ENCODE measurements at places on chromosomes 11 and 22.

DNA sequence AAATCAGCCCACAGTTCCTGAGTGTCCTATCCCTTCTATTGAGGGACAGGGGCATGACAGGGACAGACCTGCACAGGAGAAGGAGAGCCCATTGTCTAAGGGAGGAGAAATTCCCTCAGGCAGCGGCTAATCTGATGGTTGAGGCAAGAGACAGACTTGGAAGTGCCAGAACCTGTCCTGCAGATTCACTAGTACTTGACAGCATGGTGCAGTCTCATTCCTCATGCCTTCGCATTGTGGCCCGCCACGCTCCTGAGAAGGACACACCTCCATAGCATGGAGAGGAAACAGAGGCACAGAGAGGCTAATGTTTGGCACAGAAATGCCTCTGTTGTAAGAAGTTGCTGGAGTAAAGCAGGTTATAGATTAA is 3.2 kb downstream of the P2RY6 start:
- no peak for DNase-seq

GRCh38 chr11:34809191-34810106 is 106.7 kb downstream of the APIP start:
- peak; percentile 36 for DNase-seq

DNA sequence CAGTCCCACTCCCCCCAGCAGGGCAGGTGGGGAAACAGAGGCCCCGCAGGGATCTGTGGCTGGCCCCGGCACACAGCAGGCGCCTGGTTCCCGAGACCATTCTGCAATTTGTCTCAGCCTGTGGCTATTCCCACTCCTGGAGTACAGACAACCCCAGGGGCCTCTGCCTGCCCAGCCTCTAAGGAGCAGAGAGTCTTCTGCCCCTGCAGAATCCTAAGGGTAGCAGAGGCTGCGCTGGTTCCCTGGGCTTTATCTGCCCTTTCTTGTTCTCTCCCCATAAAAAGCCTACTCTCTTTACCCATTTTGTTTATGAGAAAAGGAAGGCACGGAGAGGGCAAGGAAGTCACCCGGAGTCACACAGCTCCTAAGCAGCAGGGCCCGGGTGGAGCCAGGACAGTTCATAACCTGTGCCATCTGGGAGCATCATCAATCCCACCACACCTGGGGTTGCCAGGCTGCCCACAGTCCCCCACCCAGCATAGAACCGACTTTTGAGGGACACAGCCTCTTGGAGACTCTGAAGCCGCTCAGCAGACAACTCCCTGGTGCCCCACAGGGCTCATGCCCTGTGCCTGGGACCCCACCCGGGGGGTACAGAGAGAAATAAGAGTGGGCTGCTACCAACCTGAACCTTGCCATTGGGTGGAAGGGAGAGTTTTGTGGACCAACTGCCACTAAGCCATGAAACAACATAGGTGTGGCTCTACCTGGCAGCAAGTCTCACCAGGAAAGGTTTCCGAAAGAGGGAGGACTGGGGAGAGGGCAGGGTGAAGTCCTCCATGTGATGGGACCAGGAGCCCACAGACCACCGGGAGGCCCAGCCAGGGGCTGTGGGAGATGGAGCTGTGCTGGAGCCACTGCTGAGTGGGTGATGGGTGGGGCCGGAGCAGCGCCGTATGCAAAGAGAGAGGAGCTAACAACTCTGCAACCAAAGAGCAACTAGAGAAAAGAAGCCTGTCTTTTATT is 17.2 kb upstream of the LINC01488 start:
- DNase-seq: no peak

GRCh38 chr22:16957781-16958180 is 50.2 kb downstream of the GAB4 start:
- no peak for DNase-seq

DNA sequence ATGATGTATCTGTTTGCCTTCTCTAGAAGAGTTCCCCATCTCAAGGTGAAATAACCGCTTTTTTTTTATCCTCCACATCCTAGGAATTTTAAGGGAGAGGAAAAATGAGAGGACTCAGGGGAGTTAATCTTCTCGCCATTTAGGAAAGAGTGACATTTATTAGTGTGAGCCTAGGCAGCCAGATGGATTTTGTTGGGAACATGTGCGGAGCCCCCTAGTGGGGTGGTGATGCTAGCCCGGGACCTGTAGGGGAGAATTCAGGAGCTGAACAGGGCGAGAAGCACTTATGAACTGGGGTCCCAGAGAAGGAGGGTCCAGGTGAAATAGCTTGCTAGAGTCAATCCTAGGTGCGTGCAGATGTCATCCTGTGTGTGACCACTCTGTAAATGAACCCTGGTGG is 10.7 kb downstream of the IL17RA start:
- DNase-seq: no peak

DNA sequence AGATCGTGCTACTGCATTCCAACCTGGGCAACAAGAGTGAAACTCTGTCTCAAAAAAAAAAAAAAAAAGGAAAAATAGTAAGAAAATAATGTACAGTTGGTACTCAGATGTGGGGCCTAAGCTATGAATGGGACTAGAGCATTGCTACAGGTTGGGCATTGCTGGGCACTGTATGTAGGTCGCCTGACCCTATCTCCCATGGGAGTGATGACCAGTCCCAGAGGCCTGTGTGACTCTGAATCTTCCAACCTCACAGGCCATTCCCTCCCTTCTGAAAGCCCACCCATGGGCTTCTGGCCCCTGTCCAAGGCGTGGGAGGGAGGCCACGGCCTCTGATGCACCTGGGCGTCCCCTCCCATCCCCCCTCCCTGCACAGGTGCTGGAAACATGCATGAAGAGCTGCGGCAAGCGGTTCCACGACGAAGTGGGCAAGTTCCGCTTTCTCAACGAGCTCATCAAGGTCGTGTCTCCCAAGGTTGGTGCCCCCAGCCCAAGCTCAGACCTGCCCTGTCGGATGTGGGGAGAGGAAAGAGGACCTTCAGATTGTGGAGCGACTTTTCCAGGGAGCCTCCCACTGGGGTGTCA is 9.5 kb downstream of the GGA1 start:
- no peak for DNase-seq

DNA sequence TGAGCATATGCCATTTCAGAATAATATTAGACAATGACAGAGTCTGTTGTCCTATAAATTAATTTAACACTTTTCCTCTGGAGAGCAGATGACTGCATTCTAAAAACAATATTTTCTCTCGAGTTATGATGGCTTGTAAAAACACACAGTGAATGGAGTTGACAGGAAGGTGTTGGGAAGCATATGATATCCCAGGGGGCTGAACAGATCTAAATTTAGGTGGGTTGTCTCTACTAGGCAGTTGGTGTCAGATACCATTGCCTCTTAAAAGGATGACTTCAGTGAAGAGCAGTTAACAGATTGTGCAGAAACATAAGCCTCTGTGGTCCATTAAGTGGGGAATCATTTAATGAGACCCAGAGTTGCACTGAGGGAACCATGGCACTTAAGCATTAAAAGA is 30.7 kb downstream of the SVIP start:
- no peak for DNase-seq

GRCh38 chr11:10072142-10072541 is 221.9 kb downstream of the SBF2 start:
- DNase-seq: no peak

DNA sequence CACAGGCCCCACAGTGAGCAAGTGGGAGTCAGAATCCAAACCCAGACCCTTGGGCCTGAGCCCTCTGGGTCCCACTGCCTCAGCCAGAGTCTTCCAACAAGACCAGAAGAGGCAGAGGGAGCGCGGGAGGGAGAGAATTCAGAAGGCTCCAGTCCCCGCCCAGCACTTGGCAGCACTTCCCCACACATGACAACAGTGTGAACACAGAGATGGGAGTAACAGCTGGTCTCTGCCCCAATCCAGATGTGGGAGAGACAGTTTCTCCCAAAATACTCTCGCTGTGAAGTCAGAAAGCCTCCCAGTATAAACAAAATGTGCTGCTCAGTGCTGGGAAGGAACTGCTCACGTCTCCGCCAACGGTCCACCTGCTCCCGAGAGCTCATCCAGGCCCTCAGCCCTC is 219.9 kb downstream of the MN1 start:
- DNase-seq: no peak

DNA sequence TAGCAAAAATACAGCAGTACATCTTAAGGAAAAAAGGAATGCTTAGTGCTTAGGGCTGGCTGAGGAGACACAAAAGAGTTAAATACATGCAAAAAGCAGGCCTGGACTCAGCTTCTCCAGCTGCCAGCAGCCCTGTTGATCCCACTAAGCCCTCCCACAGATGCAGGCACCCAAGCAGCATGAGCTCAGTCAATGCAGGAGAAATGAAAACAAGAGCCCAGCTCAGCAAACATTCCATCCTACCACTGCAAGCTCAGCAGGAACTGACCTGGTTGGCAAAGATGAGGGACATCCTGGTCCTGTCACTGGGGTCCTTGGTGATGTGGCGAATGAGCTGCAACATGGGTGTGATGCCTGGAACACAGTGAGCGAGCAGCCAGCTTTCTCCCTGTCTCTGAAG is 5.8 kb downstream of the CYB5R2 start:
- DNase-seq: no peak

GRCh38 chr11:76810151-76810853 is 27.1 kb downstream of the TSKU start:
- DNase-seq: peak; percentile 64

- no peak for DNase-seq
Measured at GRCh38 chr22:49589301-49589700, 238.4 kb downstream of the BRD1 start.

DNA sequence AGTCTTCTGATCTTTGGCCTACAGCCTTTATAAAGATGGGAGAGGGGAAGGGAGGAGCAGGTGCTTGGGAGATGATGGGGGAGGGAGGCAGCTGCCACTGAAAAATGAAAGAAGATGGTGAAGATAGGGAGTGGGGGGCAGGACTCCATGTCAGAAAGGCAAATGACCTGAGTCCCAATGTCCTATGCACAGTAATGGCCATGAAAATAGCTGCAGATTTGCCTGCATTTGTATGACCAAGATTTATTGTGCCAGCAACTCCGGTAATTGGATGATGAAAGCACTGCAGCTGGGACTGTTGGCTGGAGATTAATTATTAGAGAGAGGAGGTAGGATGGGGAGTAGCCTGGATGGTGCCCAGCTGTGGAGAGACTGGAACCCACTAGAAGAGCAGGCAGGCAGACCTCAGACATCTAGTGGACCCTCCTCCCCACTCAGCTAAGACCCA is 36.1 kb downstream of the NEU3 start:
- DNase-seq: no peak

- DNase-seq: no peak
Measured at GRCh38 chr11:1218256-1218787, 4.5 kb upstream of the MUC5B start.

- no peak for DNase-seq
Measured at GRCh38 chr22:25970374-25970911, 198.8 kb upstream of the SEZ6L start.

DNA sequence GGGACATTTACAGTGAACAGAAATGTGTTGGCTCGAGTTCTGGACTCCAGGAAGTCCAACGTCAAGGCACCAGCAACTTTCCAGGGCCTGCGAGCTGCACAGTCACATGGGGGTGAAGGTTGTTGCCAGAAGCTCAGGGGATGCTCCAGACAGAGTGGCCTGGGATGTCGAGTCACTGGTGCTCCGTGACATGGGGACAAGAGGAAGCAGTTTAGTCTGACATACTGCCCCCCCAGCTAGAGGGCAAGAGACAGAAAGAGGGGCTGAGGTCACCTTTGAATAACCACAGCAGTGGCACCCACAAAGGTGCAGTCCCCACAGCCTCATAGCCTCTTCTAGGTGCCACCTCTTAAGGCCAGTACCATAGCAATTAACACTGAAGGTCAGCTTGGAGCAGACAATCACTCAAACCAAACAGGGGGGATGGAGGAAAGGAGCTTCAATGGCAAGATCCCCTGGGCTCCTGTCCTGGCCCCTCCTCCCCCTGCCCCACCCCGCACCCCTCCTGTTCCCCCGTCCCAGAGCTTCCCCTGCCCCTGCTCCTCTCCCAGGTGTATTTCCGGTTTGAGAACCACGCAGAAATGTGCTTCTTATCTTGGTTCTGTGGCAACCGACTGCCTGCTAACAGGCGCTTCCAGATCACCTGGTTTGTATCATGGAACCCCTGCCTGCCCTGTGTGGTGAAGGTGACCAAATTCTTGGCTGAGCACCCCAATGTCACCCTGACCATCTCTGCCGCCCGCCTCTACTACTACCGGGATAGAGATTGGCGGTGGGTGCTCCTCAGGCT is 3.8 kb downstream of the APOBEC3D start:
- peak; percentile 12 for DNase-seq

DNA sequence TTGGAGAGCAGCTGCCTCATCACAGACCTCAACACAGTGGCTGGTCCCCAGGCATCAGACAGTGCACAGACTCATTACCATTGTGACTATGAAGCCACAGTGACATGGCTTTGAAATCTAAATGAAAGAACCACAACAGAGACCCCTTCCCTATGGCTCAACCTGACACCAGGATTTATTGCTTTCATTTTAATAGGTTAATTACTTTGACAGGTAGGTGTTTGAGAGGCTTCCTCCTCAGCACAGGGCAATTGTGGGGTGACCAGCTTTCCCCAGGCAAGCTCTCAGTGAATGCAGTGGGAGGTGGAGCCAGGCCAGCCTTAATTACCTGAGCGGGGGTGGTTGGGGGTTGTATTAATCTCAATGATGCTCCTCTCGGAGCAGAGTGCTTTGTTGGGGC is 102.3 kb downstream of the CHST1 start:
- no peak for DNase-seq

- no peak for DNase-seq
Measured at GRCh38 chr22:45644714-45645113, 26.9 kb upstream of the ATXN10 start.

DNA sequence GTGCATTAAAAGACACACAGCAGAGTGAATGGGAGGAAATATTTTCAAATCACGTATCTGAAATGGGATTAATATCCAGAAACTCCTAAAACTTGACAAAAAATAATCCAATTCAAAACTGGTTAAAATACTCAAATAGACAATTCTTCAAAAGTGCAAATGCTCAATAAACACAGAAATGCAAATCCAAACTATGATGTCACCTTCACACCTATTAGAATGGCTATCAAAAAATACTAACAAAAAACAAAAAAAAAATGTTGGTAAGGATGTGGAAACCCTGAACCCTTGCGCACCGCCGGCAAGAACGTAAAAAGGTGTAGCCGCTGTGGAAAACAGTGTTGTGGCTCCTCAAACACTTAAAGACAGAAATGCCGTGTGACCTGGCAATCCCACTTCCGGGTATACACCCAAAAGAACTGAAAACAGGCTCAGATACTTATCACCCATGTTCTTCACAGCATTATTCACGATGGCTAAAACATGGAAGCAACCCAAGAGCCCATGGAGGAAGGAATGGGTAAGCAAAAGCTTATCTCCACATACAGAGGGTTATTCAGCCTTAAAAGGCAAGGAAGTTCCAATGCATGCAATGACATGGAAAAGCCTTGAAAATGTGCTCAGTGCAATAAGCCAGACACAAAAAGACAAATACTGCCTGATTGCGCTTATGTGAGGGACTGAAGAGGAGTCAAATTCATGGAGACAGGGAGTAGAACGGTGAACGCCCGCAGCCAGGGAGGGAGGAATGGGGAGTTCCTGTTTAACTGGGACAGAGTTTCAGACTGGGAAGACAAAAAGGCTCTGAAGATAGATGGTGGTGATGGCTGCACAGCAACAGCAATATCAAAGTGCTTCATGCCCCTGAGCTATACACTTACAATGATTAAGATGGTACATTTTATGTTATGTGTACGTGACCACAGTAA is 19.6 kb downstream of the BRD1 start:
- peak; percentile 56 for DNase-seq
